Cerebellum (tissue), 4 donors: ENCODE measurements at places on chromosomes 4 and X. TPM values are rescaled to one million over a fixed set of nuclear protein-coding genes. Genes with fewer than 3 reads are reported as not detected.

MAGEA11 gene
- total RNA-seq: not detected

SAP30 gene
- total RNA-seq: 26.0 TPM

BMP15 gene
- total RNA-seq: not detected

PLAC8 gene
- 0.82 TPM for total RNA-seq

HAND2 gene
- total RNA-seq: not detected

WAS gene
- 0.27 TPM for total RNA-seq

NUP62CL gene
- total RNA-seq: 7.8 TPM

TMEM255A gene
- 2.1 TPM for total RNA-seq

CYBB gene
- 10.3 TPM for total RNA-seq

CDKL2 gene
- total RNA-seq: 34.6 TPM

ANXA10 gene
- not detected for total RNA-seq

CT45A10 gene
- total RNA-seq: not detected

FOXP3 gene
- total RNA-seq: not detected

SSX4 gene
- not detected for total RNA-seq

BEX4 gene
- 54.0 TPM for total RNA-seq

AIFM1 gene
- total RNA-seq: 9.6 TPM

SERTM2 gene
- not detected for total RNA-seq

GPM6B gene
- total RNA-seq: 308 TPM

ODAPH gene
- total RNA-seq: not detected

CFI gene
- 5.7 TPM for total RNA-seq

KIAA1210 gene
- 0.36 TPM for total RNA-seq

TRIM60 gene
- not detected for total RNA-seq

CT55 gene
- not detected for total RNA-seq

CXCL11 gene
- not detected for total RNA-seq

CENPC gene
- 48.2 TPM for total RNA-seq

ZMAT1 gene
- total RNA-seq: 18.2 TPM

ZNF157 gene
- 5.4 TPM for total RNA-seq

ENAM gene
- not detected for total RNA-seq

SATL1 gene
- 2.6 TPM for total RNA-seq

FAM53A gene
- total RNA-seq: 1.6 TPM

CSAG3 gene
- not detected for total RNA-seq

SHROOM2 gene
- total RNA-seq: 22.5 TPM

ARR3 gene
- total RNA-seq: not detected

VSIG1 gene
- 0.45 TPM for total RNA-seq

TKTL1 gene
- total RNA-seq: 5.0 TPM

FLNA gene
- 131 TPM for total RNA-seq

RIBC1 gene
- 1.7 TPM for total RNA-seq

SLC7A11 gene
- total RNA-seq: 30.0 TPM

TMPRSS11D gene
- not detected for total RNA-seq

TSPAN7 gene
- 102 TPM for total RNA-seq

STIM2 gene
- 33.1 TPM for total RNA-seq
